HuH-7.5 (cell line): ENCODE measurements at places on chromosomes 1 and 21.

- no peak for DNase-seq
Measured at GRCh38 chr1:11071463-11072215, 11.8 kb upstream of the SRM start.

GRCh38 chr1:79519084-79519760, 512.7 kb upstream of the ADGRL4 start:
- no peak for DNase-seq

DNA sequence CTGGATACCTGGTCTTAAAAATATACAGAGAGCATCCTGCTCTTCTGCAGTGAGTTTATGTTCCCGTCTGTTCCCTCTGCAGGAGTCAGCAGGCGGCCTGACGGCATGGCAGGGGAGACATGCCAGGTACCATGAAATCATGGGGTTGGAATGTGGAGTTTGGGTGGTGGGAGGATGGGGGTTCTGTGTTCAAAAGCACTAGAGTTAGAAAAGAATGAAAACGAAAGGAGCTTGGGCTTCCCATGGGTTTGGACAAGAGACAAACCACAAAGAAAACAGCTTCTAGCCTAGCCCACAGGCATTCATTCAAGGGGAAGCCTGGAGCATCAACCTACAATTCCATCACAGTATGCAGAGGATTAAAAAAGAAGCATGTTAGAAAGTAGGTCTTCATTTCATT, 59.9 kb downstream of the WARS2 start:
- no peak for DNase-seq

DNA sequence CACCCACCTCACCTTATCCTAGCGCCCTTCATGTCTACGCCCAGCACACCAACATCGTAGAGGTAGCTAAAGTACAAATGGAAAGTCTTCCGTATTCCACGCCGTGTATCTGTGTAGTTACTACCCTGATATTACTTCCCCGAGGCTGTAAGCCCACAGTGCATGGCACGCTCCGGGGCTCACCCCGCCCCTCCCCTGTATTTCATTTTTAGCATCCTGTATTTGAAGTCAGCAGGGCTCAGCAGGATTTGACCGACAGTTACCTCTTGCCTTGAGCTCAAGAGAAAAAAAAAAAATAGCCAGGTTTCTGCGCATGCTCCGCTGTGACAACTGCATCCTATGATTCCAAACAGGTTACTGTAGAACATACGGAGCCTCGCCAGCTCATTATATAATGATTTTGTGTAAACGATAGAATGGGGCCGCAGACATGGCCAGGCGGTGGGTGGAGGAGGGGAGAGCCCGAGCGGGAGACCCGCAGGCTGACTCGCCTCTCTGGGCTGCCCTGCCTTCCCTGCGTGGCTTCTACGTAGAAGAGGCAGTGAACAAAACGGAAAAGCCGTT, 1.3 kb downstream of the ABCG1 start:
- peak; percentile 74 for DNase-seq

DNA sequence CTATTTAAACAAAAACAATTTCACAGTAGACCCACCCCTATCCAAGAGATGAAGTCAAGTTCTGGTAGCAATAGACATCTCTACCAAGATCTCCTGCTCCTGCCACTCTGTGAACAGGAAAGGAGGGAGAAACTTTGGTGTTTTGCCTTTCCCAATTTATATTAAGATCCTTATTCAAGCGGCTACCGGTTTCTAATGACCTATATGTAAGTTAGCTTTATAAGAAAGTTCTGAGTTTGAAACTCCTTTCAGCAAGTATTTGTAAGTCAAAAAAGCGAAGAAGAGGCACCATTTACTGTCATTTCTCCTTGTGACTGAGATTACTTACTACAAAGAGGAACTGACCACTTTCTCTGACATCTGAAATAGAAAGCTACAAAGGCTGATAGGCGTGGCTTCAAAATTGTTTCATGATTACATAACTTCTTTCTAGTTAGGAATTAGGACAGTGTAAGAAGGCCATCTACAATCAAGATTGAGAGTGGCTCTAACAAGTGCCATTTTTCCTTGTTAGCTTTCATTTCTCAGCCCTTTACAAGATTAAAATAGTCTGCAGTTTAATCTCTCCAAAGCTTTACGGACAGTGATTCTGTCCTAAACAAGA, at the start of gene MNDA:
MNDA (plus strand) TSS at position 448 of the 604 bp plus-strand sequence. CDS start 10,803 bp downstream, outside the sequence.
- no peak for DNase-seq

DNA sequence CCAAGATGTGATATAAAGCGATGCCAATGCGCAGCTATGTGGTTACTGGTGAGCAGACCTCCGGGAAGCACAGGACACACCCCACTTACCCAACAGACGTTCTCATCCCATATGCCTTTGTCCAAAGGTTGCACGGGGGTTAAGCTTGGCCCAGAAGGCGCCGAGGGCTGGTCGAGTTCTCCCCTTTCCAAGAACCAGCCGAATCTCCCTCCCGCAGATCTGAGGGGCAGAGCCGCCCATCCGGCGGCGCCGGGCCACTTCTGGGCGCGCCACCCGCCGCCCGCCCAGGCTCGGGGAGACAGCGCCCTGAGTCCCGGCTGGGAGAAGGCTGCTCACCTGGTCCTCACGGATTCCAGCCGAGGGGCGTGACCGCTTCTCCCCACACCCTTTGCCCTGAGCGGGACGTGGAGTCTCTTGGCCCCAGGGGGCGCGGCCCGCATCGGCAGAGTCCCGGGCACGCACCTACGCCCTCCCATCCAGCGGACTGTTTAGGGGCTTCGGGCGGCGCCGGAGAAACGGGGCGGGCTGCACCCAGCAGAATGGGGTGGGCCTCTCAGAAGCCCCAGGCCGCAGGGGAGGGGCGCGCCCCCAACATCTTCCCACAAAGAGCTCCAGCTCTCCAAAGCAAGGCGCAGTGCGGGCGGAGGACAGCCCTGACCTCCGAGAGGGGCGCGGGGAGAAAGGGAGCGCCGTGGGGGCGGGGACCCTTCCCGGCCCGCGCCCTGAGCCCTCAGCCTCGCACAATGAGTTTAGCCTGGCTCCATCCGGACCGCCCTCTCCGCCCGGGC, 615 bp downstream of the GPR161 start:
- DNase-seq: peak; percentile 28

DNA sequence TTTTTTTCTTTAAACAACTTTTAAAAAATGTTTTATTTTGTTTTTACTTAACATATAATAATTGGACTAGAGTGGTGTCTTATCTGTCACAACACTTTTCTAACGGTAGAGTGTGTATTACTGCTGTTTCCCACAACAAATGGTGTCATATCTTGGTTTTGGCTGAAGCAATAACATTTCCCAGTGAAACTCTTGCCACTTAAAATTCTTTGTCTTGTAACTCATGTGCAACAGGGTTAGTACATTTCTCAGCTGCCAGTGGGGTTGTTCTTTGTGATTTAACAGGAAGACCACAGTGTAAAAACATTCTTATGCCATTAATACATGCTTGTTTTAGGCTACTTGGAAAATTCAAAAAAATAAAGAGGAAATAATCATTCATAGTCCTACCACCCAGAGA, 43.5 kb downstream of the ALPL start:
- DNase-seq: no peak

- no peak for DNase-seq
Measured at GRCh38 chr1:28716336-28716735, 20.4 kb upstream of the YTHDF2 start.

DNA sequence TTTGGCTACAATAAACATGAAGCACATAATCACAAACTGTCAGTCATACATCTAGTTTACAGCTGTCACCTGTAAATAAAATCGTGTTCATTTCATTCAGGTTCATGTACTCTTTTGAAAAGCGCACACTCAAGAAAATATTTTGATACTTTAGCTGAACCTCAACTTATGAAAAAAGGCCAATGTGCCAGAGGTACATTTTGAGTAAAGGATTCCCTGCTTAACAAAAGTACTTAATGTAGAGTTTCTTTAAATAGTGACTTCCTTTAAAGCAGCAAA, 37.7 kb upstream of the SLC30A10 start:
- no peak for DNase-seq

- DNase-seq: no peak
Measured at GRCh38 chr1:214264196-214264595, 16.8 kb upstream of the SMYD2 start.

DNA sequence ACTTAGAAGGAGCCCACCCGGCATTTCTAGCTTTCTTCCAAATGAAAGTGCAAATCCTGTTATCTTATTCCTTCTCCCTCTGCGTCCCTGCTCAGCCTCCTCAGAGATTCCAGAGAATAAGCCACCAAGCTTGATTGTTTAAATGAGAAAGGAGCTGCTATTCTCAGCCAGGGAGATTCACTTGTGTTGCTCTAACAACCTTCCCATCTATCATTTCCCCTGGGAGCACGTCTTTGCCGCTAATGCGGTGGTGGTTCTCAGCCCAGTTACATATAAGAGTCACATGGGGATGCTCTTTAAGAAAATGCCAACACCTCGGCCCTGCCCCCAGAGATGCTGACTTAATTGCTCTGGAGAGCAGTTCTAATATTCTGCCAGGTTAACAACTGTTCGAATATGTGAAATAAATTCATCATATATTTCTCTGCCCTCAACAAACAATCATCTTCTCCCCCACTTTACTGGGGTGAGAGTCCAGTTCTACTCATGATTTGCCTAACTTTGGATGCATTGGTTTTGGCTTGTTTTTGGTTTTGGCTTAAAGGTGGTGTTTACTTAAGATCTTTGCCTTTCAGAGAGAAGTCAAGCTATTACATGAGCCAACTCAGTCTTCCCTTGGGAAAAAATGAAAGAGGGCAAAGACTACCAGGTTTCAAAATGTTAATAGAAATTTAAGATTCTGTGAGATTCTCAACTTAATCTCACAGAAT, 213.9 kb downstream of the SEC16B start:
- DNase-seq: no peak

GRCh38 chr1:1783320-1783719, 5.0 kb upstream of the NADK start:
- DNase-seq: no peak

DNA sequence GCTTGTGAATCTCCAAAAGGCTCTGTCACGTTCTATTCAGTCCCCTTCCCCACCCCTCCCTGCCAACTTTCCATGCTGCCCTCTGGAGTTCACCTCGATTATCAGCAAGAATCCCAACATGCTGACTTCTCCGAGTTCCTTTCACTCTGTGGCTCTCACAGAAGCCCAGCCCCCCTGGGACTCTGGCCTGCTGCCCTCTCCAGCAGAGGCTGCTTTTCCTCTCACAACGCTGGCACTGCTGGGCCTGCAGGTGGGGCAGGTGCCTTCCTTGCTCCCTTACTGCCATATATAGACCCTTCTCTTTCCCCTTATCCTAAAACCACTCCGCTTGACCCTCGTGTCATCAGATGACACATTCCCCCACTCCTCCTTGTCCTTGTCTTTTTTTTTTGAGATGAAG, 10.2 kb upstream of the RNF186 start:
- DNase-seq: no peak

- peak; percentile 21 for DNase-seq
Measured at GRCh38 chr1:231724876-231725647, 98.5 kb downstream of the DISC1 start.

DNA sequence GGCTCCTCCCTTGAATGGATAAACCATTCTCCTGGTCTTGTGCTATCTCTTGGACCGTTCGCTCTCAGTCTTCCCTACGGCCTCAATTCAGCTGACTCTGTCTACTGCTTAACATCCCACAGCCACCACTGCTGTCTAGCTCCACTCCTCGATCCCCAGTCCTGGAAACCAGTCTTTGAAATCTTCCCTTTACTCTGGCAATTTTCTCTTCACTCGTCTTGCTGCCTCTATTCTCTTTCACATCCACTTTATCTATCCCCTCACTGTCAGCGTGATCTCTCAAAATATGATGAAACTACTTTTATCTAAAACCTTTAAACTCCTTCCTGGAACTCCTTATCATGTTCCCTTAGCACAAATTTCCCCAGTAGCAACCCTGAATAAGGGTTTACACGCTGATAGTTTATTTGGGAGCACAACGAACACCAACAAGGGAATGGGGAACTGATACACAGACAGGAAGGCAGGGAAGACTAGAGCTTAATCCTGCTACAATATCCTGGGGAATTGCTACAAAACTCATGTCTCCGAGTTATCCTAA, 131.6 kb upstream of the SAMSN1 start:
- no peak for DNase-seq

DNA sequence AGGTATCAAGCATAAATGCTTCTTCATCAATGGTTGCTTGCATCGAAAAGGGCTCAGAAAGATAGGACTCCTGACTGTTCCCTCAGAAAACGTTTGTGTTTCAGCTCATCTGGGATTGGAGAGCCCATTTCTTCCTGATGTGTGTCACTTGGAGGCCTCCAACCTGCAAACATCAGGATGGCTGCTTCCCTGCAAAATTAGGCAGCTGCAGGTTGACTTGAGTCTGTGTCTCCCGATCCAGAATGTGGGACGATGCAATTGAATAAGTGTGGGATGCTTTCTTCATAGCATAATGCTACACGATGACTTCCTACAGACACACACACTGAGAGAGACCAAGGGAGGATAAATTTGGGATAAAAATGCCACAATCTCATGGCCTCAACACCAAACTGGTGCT, 42.2 kb downstream of the OLIG1 start:
- no peak for DNase-seq

DNA sequence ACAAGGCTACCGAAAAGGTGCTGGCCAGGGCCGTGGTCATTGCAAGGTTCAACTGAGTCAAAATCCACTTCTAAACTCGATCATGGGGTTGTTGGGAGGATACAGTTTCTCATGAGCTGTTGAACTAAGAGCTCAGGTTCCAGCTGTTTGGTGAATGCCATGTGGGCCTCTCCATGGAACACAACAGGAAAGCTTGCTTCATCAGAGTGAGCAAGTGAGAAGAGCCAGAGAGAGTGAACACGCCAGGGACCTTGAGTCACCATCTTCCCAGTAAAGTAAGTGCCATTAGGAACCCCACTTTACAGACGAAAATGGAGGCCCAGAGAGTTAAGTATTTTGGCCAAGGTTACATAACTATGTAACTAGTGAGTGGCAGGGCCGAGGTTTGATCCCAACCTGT, 475.1 kb upstream of the VAMP3 start:
- no peak for DNase-seq

DNA sequence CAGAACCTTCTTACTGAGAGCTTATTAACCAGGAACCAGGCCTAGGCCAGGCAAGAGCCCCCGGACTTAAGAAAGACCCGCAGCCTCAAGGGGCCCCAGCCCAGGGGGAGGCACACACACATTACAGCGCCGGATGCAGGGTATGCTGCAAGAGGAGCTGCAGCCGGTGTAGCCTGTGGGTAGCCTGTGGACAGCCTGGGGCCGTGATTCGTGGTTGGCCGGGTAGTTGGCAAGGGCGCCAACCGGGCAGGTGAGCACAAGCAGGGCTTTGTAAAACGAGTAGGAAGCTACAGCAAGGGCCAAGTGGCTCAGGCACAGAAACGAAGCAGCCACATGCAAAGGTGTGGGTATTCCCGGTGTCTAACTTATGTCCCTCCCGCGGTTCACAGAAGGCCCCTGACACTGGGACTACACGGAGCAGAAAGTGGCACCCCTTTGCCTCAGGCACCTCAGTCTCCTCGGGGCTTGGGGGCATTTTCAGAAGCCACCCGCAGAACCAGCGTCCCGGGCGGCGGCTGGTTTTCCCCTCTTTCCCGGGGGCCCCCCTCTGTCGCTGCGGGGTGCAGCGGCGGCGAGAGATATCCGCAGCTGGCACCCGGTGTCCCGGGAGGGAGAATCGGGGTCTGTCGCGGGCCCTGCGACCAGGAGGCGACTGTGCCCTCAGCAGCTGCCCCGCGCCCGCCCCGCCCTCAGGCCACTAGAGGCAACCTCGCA, 40.8 kb downstream of the KIAA1614 start:
- no peak for DNase-seq
